ENCODE measurements at places on chromosomes 2 and 18. TPM values are rescaled to one million over a fixed set of nuclear protein-coding genes. Genes with fewer than 3 reads are reported as not detected.

The SERPINB13 gene
- total RNA-seq = not detected

GRCh38 chr2:103887625-103888024 lies 966.3 kb upstream of the POU3F3 start:
- DNase-seq = no peak

The ANKRD62 gene
- not detected for total RNA-seq

- no peak for DNase-seq
Observed at GRCh38 chr2:11498543-11499034, 32.6 kb upstream of the E2F6 start.

DNA sequence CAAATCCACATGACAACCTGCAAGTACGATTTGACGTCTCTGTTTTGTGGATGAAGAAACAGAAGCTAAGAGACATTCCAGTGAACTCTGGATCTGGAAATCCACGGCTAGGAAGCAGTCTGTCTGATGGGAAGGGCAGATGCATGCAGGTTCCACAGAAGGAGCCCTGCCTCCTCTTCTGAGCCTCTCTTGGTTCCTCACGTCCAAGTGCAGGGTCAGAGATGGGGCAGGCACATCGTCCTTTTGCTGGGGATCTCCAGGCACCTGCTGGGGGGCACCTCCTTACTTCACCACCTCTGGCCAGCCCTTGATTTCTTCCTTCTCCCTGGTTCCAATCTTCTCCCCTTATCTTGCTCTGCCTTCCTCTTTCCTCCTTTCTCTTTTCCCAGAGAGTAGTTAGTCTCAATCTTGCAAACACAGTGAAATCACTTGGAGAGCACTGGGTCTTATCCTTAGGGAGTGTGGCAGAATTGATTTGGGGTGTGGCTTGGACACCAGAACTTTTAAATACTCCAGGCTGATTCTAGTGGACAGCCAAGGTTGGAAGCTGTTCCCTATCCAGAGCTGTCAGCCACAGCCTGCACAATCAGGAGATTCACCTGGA lies 137.8 kb downstream of the BCL2 start:
- DNase-seq = no peak

GRCh38 chr2:71419145-71419544 lies 34.2 kb upstream of the DYSF start:
- no peak for DNase-seq

DNA sequence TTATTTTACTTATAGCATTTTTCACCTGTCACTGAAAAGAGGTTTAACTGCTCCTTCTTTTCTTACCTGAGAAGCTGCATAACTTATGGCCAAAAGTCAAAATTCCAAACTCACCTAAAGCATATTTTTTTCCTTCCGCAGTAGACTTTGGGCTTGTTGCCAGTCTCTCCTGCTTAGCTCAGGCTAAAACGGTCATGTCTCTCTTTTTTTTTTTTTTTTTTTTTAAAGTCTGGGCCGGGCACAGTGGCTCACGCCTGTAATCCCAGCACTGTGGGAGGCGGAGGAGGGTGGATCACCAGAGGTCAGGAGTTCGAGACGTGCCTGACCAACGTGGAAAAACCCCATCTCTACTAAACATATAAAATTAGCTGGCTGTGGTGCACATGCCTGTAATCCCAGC lies 113.5 kb downstream of the RTN4 start:
- DNase-seq = no peak

The AFTPH gene
- total RNA-seq = 42.4 TPM

GRCh38 chr2:104658144-104658835 lies 195.6 kb upstream of the POU3F3 start:
- no peak for DNase-seq

GRCh38 chr2:169034256-169034655 lies 3.1 kb upstream of the ABCB11 start:
- no peak for DNase-seq
